ENCODE measurements at places on chromosomes 13 and 19.

DNA sequence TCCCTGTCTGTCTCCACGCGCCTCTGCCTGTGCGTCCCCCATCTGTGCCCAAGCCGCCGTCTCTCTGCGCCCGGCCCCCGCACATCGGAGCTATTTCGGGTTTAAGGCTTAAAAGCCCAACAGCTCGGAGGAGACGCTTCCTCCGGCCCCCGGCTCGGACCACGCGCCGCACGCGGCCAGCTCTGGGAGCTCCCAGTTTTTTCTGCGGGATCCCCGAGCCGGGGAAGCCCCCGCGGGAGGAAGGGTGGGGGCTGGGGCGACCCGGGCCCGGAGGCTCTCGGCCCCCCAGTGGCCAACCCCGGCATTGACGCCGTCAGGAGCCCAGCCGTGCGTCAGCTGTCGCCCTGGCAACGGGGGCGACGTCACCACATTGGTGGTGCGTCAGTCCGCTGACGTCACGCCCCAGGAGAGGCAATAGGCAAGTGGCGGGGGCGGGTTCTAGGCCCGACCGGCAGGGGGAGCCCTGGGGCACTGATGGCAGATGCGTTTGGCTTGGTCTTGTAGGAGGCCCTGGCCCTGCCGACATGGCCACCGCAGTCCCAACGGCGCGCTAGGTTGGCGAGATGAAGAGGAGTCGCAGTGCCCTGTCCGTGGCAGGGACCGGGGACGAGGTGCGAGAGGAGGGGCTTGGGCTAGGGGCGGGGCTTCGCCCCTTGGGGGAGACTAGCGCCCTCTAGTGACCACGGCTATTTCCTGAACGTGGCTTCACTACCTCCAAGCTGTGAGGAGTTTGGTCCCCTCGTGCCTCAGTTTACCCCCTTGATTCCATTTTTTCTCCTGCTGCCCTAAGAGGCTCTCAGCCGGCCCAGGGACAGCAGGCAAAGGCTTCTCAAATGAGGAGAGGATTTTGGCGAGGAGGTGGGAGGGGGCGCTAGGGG, 3.7 kb upstream of the PDE4A start:
- peak; percentile 100 for DNase-seq

DNA sequence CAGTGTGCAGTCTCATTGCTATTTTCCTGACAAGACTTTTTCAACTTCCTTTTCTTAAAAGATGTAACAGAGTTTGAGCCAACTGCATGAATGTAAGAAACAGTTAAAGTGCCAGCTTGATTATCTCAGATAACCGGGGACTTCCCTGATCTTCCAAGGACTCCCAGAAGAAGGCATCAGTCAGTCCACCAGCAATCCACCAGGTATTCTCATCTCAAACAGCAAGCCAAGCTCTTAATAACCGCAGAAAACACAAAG, 350.1 kb downstream of the LIG4 start:
- no peak for DNase-seq

GRCh38 chr19:40403262-40403984, 9.8 kb downstream of the PRX start:
- DNase-seq, result peak; percentile 93

DNA sequence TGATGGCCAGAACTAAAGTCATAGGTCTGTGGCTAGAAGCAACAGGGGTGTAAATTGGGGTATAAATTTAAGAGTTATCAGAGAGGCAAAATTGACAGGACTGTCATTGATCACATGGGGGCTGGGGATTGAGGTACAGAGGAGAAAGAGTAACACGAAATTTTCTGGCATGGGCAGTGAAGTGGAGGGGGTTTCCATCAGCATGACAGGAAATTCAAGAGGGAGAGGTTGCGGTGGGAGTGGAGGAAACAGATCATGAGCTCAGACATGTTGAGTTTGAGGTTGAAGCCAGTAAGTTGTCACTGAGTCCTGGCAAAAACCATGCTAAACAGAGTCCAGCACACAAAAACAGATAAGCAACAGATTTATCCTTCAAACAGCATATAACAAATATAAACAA, 192.1 kb upstream of the TSC22D1 start:
- DNase-seq, result no peak

- no peak for DNase-seq
These were observed 7.4 kb downstream of the FCER2 start for GRCh38 chr19:7694499-7694898.

- no peak for DNase-seq
These were observed 932.3 kb downstream of the EFNB2 start for GRCh38 chr13:105602956-105603670.

GRCh38 chr19:16018801-16019551, 57.3 kb upstream of the TPM4 start:
- DNase-seq, result no peak
